ENCODE measurements at places on chromosomes 11 and 22.

- DNase-seq: no peak
These were observed 17.2 kb downstream of the POLR3H start for GRCh38 chr22:41526830-41527799.

DNA sequence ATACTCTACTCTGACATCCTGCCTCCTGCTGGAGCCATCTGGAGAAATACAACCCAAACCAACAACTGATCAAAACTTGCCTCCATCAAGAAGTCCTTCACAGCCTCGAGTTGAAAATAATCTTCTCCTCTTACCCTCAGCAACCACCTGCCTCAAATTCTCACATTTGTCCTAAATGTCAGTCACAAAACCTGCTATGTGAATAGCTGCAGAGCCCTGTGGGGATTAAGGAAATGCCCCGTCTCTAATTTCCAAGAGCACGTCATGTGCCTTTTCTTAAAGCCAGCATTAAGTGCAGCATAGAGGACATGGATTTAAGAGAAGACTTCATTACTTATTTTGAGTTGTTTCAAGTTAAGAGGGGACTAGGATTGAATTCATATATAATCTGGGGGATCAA, 105.9 kb downstream of the TRPC6 start:
- DNase-seq: no peak

DNA sequence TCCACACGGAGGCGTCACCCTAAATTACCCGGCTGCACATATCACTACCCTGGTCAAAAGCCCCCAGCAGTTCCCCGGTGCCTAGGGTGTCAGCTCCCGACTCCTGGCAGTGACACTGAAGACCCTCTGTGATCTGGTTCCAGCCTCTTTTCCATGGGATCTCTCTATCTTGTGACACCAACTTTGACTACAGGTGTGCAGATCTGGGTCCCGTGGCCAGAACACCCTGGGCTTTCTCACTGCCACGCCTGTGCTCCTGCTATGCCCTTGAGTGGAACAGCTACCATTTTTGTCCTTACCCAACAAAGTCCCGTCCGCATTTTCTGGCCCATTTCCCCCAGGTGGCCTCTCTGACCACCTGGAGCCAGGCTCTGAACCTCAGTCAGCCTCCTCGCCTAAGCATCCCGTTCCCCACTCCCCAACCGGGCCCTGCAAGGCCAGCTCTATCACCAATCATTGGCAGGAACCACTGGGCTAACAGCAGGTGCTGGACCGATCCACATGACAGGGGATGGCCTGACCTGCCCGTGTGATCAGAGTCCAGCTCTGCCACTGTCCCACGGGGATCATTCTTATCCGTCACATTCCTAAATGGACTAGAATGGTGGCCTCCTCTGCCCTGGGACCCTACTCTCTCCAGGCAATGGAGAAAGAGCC, 20.7 kb upstream of the CBX7 start:
- DNase-seq: no peak

DNA sequence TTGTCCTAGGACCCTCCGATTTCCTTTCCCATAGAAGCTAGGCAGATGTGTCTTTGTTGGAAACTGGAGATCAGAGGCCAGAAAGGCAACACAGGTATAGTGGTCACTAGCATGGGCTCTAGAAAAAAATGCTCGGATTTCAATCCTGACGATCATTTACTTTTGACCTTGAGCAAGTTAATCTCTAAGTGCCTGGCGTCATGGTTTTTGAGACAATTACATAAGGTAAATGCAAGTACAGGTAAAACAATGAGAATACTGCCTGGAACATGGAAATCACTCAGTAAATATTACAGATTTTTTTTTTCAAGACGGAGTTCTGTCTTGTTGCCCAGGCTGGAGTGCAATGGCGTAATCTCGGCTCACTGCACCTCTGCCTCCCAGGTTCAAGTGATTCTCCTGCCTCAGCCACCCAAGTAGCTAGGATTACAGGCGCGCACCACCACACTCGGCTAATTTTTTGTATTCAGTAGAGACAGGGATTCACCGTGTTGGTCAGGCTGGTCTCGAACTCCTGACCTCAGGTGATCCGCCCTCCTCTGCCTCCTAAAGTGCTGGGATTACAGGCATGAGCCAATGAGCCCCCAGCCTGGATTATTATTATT, 1.1 kb upstream of the DENND5A start:
- no peak for DNase-seq

- DNase-seq: no peak
These were observed 3.8 kb downstream of the TBC1D10C start for GRCh38 chr11:67407688-67408163.

Measured in NT2/D1 (cell line).